ENCODE measurements at places on chromosomes 2 and 18.

DNA sequence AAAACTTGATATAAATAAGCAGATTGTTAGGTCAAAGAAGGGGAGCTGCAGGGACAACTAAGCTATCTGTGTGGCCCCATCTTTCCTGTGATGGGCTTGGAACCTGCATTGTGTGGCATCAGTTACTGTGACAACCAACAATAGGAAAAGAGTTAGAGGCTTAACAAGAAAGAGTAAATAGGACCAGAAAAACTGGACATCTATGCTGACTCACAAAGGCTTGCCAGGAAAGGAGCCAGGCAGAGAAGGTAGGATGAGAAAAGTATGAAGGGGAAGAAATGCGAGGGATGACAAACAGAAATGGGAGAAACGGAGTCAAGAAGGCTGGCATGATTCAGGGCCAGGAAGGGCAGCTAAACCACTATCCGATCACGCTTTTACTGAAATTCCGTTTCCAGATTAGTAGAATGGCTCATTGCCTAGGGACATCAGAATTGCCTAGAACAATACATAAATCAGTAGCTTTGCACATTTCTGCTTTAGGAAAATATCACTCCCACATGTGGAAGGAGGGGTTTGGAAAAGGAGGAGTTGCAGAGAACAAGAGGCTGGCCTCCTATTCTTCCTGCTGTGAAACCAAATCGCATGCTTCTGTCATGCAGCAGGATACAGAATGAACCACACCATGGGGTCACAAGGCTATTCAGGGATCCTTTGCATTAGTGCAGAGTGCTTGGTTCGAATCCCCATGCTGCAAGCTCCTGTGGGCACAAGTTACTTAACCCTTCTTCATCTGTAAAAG, 7.3 kb downstream of the PLA2R1 start:
- no peak for DNase-seq

DNA sequence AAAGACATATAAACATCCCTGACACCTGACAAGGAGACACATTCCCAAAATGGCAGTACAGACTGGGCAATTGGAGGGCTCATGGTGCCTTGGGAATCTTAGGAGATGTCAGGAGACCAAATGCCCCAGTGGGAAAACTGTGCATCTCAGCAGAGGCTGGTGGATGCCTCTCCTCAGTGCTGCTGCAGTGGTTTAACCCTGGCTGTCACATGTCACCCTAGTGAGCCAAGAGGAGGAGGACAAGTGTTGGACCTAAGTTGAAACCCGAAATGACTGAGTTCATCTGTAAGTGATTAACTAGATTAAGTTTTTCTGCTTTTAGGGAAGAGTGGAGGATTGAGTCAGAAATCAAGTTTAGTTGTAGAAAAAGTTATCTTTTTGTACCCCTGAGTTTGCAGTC, 5.2 kb upstream of the NAGK start:
- DNase-seq = no peak

DNA sequence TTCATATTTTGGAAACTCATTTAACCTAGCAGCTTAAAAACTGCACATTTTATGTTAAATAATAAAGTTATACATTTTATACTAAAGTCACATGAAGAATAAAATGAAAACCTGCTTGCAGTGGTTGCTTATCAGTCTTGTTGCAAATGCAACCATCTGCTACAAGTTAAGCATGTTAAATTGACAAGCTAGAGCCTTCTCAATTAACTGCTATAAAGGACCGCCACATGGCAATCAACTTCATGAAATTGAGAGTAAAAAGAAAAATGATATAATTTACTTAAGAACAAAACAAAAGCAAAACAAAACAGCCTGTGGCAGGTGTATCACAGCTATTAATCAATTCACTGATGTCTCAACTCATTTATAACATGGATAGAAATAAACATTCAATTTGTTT, 78.7 kb downstream of the RTTN start:
- DNase-seq = no peak

- no peak for DNase-seq
These were observed 20.1 kb upstream of the C2orf72 start for GRCh38 chr2:231017231-231017598.

- peak; percentile 4 for DNase-seq
These were observed 5.6 kb upstream of the WDFY1 start for GRCh38 chr2:223950448-223951347.

- DNase-seq = no peak
These were observed 154.1 kb downstream of the VAPA start for GRCh38 chr18:10067670-10068659.

DNA sequence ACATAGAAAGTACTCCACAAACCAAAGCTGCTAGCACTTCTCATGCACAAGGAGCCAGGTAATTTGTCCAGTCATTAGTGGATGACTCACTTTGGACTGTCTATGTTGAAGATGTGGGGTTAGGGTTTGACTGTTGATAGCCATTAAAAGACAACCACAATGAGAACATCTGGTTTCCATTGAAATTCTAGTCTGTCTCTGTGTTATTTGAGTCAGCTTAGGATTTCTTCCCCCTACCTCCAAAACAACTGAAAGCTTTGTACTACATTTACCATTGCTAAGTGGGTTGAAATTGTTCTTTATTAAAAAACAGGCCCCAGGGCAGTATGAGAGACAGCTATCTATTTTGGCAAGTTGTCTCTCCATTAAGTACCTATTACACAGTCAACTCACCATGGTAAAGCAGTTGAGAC, 50.2 kb upstream of the ANKRD44 start:
- no peak for DNase-seq
